ENCODE measurements at places on chromosomes 11 and 22. TPM values are rescaled to one million over a fixed set of nuclear protein-coding genes. Genes with fewer than 3 reads are reported as not detected.

Gene PAMR1
- 12.7 TPM for total RNA-seq

DNA sequence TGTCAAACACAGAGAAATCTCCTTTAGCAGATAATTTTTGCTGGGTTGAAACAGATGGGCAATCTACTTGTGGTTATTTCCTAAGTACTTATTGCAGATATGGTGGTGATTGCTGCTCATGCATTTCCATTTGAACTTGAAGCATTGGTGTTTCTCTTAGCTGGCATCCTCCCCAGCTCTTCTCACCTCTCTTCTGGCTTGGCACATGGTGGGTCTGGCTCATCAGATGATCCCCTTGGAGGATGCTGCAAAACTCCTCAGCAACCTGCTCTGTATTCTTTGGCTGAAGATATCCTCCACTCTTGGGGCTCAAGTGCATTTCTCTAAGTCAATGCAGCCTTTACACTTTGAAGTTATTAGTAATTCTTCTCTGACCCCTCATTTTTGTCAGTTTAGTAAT, 87.3 kb upstream of the MYO18B start:
- DNase-seq: no peak

DNA sequence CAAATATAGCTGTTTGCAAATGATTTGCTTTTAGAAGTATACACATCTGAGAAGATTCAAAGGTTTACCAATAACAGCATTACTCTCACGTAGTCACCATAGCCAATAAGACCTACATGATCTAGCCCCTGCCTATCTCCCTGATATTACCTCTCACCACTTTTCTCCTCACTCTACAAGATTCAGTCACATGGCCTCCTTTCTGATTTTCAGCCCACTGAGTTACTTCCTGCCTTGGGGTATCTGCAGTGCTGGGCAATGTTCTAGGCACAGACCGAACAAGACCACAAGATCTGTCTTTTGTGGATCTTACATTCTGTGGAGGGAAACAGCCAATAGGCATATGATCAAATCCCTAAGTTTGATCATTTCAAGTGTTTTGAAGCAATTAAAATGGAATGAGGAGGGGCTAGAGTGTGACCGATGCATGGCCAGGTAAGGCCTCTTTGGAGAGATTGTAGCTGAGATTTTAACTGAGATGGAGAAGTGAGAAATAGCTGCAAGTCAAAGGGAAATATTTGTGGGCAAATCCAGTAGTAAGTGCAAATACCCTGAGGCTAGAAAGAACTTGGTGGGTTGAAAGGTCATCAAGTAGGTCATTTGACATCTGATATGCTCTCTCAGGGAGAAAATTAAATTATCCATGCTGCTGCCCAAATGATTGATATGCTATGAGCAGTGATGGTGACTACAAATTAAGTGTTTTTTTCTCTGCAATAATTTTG, 43.1 kb downstream of the ARL14EP start:
- no peak for DNase-seq

DNA sequence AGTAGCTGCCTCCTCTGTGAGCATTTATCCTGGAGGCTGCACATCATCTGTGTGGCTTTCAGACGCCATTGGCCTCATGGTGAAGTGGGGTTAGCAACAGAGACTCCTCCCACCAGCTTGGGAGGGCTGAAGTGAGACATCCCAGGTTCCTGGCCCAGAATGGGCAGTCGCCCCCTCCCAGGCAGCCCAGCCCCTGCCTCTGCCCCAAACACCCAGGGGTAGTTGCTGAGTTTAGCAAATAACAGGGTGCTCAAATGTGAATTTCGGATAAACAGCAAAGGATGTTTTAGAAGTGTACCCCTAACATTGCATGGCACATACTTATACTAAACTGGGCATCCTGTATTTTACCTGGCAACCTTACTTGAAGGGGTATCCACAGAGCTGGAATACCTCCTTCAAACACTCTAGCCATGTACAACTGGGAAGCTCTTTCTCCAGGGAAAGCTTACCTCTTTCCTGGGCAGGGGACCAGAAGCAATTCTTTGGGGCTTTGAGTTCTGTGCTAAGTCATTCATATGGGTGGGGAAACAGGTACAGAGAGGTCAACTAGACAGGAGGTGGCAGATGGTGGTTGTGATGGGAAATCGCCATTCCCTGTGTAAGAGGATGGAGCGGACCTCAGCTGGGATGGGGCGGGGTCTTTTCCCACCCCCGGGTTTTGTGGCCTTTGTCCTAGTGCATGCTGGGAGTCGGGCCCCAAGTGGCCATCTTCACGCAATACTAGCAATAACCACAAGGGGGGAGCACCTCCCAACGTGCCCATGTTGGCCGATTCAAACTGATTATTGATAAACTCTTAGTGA, 19.3 kb downstream of the MTFP1 start:
- DNase-seq: no peak

DNA sequence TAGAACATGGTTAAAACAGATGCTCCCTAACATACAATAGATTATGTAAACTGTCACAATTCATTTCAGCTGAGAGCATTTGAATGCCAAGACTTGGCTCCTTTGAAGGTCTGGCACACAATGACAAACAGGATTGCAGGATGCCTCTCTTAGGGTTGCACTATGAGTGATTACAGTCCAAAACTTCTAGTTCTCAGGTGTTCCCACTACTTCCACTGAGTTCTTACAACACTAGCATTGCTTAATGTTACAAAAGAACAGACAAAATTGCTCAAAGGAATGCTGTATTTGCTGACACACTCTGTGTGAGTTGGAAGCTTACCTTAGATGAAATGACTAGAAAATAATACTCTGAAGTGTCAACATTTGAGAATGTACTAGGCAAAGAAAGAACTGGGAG, 2413.8 kb upstream of the RAG2 start:
- DNase-seq: no peak

Gene PGR
- total RNA-seq: 0.65 TPM

Data from lower leg skin (tissue), 4 donors.